Kidney epithelial cell (primary cell): ENCODE measurements at places on chromosomes 3 and 15. TPM values are rescaled to one million over a fixed set of nuclear protein-coding genes. Genes with fewer than 3 reads are reported as not detected.

- DNase-seq, result peak; percentile 5
Measured at GRCh38 chr15:95520511-95520910, 810.0 kb upstream of the NR2F2 start.

Gene SLC22A13
- 0.34 TPM in 1 of 2 replicates, not detected in the other for total RNA-seq

GRCh38 chr3:189305412-189305811, 133.6 kb downstream of the TPRG1 start:
- no peak for DNase-seq

GRCh38 chr3:188788621-188789081, 383.1 kb upstream of the TPRG1 start:
- peak; percentile 56 for DNase-seq

DNA sequence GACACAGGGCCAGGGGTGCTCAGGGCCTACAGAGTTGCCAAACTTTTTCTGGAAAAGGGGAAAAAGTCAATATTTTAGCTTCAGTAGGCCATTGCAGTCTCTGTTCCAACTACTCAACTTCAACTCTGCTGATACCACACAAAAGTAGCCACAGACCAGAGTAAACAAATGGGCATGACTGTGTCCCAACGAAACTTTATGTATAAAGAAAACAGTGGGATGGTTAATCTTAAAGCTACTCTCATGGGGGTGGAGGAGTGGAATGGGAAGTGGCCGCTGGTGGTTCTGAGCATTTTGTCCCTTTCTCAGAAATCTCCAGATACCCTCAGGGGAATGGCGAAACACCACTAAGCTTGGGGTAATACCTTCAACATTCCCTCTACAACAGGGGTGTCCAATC, 69.9 kb downstream of the OSBPL10 start:
- no peak for DNase-seq

Gene CLEC3B
- total RNA-seq, result not detected in 2 replicates

- DNase-seq, result no peak
Measured at GRCh38 chr3:194961571-194961970, 275.9 kb downstream of the FAM43A start.

- no peak for DNase-seq
Measured at GRCh38 chr3:131231710-131232389, 149.7 kb upstream of the NUDT16 start.

DNA sequence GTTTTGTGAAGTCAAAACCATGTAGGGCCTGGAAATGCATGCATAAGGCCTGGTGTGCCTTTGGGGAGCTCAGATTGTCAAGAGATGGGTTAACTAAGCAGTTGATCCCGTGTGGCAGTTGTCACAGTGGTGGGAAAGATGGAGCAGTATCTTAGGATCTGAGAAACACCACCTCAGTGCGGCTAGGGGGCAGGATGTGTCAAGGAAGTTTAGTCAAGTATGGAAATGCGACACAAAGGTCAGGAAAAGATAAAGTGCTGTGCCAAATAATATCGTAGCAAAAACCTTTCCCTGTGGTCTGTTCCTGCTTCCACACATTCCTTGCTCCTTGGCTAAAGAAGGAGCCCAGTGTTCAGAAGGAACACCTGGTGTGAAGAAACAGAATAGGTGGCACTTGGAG, 396.4 kb downstream of the EDEM1 start:
- no peak for DNase-seq

- no peak for DNase-seq
Measured at GRCh38 chr3:77296527-77296926, 256.6 kb downstream of the ROBO2 start.

Gene SERPINI2
- total RNA-seq, result not detected in 2 replicates

- no peak for DNase-seq
Measured at GRCh38 chr3:129473769-129474152, 33.7 kb downstream of the IFT122 start.

Gene CPEB1
- total RNA-seq, result 3.8 and 5.5 TPM in 2 replicates

- DNase-seq, result no peak
Measured at GRCh38 chr15:67606742-67607141, 64.2 kb downstream of the MAP2K5 start.

DNA sequence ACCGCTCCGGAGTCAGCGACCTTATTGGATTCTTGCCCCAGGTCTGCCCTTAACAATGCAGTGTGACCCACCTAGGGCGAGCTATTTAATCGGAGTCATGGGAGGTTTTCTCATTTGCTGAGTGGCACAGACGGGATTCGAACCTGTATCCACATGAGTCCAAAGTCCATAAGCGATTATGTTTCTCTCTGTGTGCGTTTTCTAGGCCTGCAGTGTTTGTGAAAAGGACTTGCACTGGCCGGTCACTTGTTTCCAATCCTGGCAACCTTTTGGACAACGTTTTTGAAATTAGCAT, 691 bp upstream of the HDGFL3 start:
- no peak for DNase-seq
